Coronary artery (tissue), 2 donors: ENCODE measurements at places on chromosomes 16 and 17.

GRCh38 chr16:15450624-15451023 lies 16.2 kb downstream of the BMERB1 start:
- peak; percentile 40 for DNase-seq

GRCh38 chr17:77821114-77821513 lies 137.4 kb upstream of the TNRC6C start:
- DNase-seq: no peak

- no peak for DNase-seq
Observed at GRCh38 chr17:38435795-38436194, 7.5 kb downstream of the ARHGAP23 start.

GRCh38 chr16:77974883-77975282 lies 47.5 kb upstream of the CLEC3A start:
- DNase-seq: no peak

DNA sequence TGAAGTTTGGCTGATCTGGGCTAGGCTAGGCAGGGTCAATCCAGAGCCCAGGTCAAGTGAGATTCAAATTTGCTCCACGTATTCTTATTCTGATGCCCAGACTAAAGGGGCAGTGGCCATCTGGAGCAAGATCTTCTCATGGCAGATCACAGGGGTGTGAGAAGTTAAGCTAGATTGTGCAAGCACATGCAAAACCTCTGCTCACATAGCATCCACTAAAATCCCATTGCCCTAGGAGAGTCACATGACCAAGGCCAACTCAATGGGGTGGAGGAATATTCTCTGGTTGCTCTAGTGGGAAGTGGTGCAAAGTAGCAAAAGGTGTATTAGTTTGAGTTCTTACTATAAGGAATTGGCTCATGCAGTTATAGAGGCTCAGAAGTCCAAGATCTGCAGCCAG lies 318.4 kb upstream of the ASIC2 start:
- DNase-seq: no peak

DNA sequence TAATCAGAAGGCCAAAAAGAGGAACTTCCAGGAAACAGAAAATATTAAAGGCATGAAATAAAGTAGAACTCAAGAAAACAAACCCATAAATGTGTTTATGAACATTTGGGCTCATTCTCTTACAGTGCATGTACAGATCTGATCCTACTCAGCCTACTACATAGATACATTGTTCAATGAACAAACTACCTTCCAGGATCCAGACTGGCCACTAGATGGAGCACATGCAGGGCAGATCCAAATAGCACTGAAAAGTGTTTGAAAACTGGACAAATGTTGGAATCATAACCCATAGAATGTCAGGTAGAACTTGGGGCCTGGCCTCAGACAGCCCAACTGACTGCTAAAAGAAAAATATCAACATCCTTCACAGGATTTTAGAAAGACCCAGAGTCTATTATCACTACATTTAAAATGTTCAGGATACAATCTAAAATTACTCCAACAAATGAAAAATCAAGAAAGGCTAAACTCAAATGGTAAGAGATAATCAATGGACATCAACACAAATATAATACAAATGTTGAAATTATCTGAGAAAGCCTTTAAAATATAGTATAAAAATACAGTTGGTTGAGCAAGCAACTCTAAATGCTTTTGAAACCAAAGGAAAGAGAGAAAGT lies 122.4 kb upstream of the NUDT7 start:
- DNase-seq: no peak

DNA sequence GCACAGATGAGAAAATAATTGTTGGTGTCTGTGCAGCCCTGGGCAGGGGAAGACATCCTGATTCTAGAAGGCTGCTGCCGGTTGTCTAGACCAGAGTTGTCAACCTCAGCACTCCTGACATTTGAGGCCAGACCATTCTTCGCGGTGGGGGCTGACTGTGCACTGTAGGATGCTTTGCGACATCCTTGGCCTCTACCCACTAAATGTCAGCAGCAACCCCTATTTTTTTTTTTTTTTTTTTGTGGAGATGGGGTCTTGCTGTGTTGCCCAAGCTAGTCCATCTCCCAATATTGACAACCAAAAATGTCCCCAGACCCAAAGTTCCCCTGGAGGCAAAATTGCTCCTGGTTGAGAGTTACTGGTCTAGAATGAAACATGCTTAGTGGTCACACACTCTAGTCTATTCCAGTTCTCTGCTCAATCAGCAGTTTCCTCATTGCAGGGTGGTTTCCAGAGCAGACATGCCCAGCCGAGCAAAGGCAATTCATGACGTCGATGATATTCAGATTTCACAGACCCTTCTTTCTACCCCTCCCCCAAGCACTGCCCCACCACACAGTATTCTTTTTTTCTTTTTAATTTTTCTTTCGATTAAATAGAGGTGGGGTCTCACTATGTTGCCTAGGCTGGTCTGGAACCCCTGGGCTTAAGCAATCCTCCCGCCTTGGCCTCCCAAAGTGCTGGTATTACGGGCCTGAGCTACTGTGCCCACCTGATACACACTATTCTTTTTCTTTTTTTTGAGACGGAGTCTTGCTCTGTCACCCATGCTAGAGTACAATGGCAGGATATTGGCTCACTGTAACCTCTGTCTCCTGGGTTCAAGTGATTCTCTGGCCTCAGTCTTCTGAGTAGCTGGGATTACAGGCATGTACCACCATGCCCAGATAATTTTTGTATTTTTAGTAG lies 9.0 kb downstream of the C17orf99 start:
- DNase-seq: no peak

GRCh38 chr17:50676065-50676975 lies 31.4 kb downstream of the ANKRD40 start:
- DNase-seq: peak; percentile 2

- DNase-seq: no peak
Observed at GRCh38 chr17:59828478-59828760, 64.3 kb downstream of the TUBD1 start.

DNA sequence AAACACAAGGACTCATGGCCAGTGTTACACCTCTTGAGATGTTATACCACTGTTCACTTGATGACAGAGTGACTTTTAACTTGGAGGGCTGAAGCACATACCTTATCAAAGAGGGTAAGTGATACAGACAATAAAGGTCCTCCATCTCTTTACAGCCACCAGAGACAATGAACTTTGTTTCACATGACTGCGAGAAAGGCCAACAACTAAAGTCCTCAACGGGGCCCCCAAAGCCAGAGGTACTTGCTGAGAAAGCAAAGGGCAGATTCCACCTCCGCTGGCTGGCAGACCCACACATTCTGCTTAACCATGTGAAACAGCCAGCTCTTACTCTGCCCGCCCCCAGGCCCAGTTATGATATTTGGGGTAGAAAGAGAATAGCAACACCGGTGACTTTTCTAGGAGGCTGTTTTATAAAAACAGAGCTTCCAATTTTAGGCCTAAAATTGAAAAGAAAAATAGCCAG lies 21.4 kb downstream of the DCUN1D3 start:
- DNase-seq: no peak

- no peak for DNase-seq
Observed at GRCh38 chr16:3998793-3999478, 117.3 kb downstream of the ADCY9 start.

DNA sequence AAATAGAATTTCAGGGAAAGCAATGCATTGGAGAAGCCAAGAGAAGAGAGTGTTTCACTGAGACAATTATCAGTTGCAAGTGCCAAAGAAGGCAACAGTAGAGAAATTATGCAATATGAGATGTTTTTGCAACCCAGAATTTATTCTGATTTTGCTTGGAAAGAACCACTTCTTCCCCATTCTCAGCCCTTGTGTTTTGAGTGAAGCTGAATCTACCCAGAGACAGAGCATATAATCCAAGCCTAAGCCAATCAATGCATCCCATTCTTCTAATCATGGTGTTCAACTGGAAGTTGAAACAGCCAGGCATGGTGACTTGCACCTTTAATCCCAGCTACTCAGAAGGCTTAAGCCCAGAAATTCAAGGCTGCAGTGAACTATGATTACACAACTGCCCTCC lies 6.9 kb upstream of the SCNN1G start:
- no peak for DNase-seq

GRCh38 chr16:34054969-34055368 lies 595.6 kb downstream of the TP53TG3F start:
- DNase-seq: no peak

DNA sequence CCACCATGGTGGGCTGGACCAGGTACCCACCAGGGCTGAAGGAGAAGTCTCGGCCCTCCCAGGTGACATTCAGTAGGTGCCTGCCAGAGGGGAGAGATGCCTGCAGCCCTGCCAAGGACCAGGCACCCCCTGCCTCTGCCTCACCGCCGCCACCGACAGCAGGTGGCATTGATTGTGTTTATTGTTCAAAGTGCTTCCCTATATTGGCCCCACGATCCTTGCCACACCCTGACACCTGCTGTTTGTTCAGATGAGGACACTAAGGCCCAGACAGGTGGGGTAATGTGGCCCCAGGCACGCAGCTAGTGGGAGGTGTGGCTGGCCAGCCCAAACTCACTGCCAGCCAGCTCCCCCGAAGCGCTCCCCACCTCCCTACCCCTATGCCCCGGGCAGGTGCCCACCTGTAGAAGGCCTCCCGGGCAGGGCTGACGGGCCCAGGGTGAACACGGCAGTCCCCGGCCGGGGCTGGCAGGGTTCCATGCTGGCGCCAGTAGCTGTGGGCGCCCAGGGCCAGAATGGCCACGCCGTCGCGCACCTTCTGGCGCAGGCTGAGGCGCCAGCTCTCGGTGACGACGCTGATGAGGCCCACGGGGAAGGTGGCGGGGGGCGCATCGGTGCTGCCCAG lies 8.0 kb downstream of the GRIN2C start:
- DNase-seq: no peak

DNA sequence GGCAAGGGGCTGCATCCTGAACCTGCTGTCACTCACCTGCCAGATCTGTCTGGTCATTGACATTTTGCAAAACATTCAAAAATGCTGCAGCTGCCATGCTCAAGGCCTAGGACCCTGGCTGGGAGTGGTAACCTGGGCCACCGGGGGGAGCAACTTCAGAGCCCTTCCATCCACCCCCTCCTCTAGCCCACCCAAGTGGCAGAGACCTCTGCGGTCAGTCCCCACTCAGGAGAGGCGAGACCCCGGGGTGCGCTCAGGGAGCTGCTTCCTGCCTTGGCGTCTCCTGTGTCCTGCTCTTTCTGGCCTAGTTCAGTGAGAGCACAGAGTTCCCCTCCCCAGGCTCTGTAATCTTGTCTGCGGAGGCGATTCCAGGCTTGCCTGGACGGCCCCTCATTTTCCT lies 108.8 kb downstream of the CCDC182 start:
- no peak for DNase-seq

DNA sequence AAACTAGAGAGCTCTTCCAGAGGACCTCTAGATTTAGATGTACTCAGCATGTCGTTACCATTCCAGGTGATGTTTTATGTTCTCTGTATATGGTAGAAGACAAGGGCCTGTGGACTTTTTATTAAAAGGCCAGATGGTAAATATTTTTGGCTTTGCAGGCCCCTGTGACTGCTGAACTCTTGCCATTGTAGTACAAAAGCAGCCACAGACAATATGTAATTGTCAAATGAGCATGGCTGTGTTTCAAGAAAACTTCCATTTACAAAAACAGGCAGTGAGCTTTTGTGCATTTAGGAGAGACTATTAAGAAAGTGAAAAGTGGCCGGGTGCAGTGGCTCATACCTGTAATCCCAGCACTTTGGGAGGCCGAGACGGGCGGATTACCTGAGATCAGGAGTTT lies 4.6 kb downstream of the NIP7 start:
- no peak for DNase-seq

- DNase-seq: no peak
Observed at GRCh38 chr16:76976101-76976500, 214.9 kb upstream of the MON1B start.

- DNase-seq: no peak
Observed at GRCh38 chr17:74960570-74961342, 11.8 kb downstream of the HID1 start.
